Naive thymus-derived CD8-positive, alpha-beta T cell (primary cell): ENCODE measurements at places on chromosomes 11 and 22. TPM values are rescaled to one million over a fixed set of nuclear protein-coding genes. Genes with fewer than 3 reads are reported as not detected.
A peak's percentile ranks its signal among the peaks of the same experiment; 100 is the strongest.

Gene GAL3ST1
- total RNA-seq: 2.7 TPM

- H3K27ac ChIP-seq: no peak overlapping the region
- no peak for DNase-seq
- H3K27me3 ChIP-seq: no peaks in the 10 kb centered on the region
- no peak overlapping the region for H3K4me3 ChIP-seq
These were observed 6.9 kb downstream of the FTH1 start for GRCh38 chr11:61960532-61960931.

Gene SCUBE1
- not detected for total RNA-seq

GRCh38 chr11:11982975-11983374 lies 25.5 kb downstream of the DKK3 start:
- H3K27ac ChIP-seq: no peak overlapping the region
- H3K36me3 ChIP-seq: no peaks in the 10 kb centered on the region
- no peak overlapping the region for H3K4me3 ChIP-seq
- H3K4me1 ChIP-seq: peaks cover 4% of the 10 kb centered on the region
- no peak for DNase-seq

Gene RAB39A
- 0.18 TPM for total RNA-seq

Gene FOLH1
- total RNA-seq: not detected

Gene OR51B5
- not detected for total RNA-seq

Gene PLAAT4
- 97.8 TPM for total RNA-seq

GRCh38 chr22:44625981-44626687 lies 75.9 kb upstream of the PRR5 start:
- H3K4me1 ChIP-seq: peaks cover 6% of the 10 kb centered on the region
- peaks cover 2% of the 10 kb centered on the region for H3K36me3 ChIP-seq
- no peaks in the 10 kb centered on the region for H3K27me3 ChIP-seq

Gene UPK3A
- not detected for total RNA-seq

Gene ADAMTS15
- total RNA-seq: 0.05 TPM

DNA sequence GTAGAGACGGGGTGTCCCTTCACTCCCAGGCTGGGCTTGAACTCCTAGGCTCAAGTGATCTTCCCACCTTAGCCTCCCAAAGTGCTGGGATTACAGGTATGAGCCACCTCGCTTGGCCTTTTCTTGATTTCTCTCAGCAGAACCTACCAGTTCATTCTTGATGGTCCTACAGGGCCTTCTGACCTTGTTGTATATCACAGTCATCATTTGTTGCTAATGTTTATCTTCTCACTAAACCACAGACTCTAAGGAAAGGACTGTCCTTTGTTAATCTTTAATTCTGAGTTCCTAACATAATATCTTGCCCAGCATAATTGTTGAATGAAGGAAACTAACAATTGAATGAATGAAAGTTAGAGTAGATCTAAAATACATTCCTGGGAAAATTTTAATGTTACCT lies 22.0 kb upstream of the ZC3H12C start:
- H3K4me3 ChIP-seq: no peak overlapping the region
- DNase-seq: no peak
- no peak overlapping the region for H3K27ac ChIP-seq

Gene UCP3
- 6.8 TPM for total RNA-seq

DNA sequence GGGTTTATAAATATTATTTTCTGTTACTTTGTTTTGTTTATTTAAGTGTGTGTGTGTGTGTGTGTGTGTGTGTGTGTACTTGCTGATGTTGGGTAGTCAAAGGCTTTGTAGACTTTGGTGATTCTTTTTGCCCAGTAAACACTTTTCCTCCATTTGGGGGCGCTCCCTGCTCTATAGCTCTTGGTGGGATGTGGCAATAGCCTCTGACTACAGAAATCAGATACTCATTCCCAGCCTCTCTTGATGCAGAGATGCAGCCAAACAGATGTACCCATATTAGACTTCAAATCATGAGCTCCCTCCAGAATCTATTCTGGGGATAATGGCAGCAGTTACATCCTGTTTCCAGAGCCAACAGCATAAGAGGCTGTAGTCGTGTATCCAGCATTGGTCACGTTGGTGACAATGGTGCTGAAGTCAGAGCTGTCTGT lies 33.4 kb upstream of the APOL5 start:
- peaks cover 6% of the 10 kb centered on the region for H3K4me1 ChIP-seq
- H3K27ac ChIP-seq: no peak overlapping the region
- no peak for DNase-seq
- H3K36me3 ChIP-seq: no peaks in the 10 kb centered on the region
- H3K27me3 ChIP-seq: no peaks in the 10 kb centered on the region

DNA sequence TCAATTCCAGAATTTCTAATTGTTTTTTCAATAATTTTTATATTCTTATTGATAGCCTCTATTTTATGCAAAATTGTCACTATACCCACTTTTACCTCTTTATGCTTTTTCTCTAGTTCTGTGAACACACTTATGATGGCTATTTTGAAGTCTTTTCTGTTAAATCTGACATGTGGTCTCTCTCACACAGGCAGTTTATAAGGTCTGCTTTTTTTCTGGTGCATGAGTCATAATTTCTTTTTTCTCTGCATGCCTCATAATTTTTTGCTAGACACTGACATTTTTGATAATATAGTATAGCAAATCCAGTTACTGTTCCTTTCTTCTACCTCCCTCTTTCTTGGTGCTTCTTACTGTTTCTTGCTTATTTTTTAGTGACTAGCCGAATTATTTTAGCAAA lies 36.0 kb downstream of the ZBTB44 start:
- H3K4me3 ChIP-seq: no peak overlapping the region
- H3K27me3 ChIP-seq: no peaks in the 10 kb centered on the region

DNA sequence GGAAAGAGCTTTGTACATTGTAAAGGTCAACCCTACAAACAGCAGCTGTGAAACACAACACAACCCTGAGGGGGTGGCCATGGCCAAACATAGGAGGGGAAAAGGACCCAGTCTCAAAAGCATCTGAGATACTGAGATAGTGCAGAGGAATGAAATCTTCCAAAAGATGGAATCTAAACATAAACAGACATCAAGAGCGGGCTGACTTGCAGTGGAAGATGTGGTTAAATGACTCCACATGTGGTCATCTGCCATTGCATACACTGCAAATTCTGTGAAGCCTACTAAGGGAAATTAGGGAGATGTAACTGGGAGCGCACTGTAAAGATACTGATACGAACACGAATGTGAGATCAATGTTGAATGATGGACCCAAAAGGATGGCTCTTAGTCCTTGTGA lies 22.0 kb downstream of the BDNF start:
- peaks cover 6% of the 10 kb centered on the region for H3K36me3 ChIP-seq
- H3K27ac ChIP-seq: no peak overlapping the region
- H3K27me3 ChIP-seq: no peaks in the 10 kb centered on the region
- H3K4me3 ChIP-seq: no peak overlapping the region

GRCh38 chr11:10382518-10382917 lies 72.5 kb upstream of the AMPD3 start:
- H3K27me3 ChIP-seq: peaks cover 21% of the 10 kb centered on the region
- no peak overlapping the region for H3K4me3 ChIP-seq
- no peaks in the 10 kb centered on the region for H3K4me1 ChIP-seq
- H3K27ac ChIP-seq: no peak overlapping the region

Gene SELENOO
- 42.4 TPM for total RNA-seq

DNA sequence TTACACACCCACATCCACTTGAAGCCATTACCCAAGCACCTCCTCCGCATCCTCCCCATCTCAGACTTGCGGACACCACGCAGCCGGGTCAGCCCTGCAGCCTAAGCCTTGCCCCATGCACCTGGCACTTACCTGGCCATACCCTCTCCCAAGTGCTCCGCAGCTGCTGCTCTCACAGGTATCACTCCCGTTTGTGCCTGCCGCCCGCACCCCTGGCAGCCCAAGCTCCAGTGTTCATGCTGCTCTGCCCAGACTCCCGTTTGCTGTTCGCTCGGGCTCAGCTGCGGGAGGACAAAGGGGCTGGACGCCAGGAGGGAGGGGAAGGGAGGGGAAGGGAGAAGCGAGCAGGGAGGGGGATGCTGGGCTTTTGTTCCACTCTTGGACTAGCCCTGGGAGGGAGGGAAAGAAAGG lies at the start of gene KLHL35:
KLHL35 (minus strand) TSS at position 293 of the 411 bp plus-strand sequence. CDS start 2,574 bp downstream, outside the sequence.
- peaks cover 18% of the 10 kb centered on the region for H3K4me1 ChIP-seq
- H3K27me3 ChIP-seq: peaks cover 34% of the 10 kb centered on the region
- DNase-seq: no peak
- peaks cover 6% of the 10 kb centered on the region for H3K36me3 ChIP-seq

Gene CCDC34
- 4.7 TPM for total RNA-seq

DNA sequence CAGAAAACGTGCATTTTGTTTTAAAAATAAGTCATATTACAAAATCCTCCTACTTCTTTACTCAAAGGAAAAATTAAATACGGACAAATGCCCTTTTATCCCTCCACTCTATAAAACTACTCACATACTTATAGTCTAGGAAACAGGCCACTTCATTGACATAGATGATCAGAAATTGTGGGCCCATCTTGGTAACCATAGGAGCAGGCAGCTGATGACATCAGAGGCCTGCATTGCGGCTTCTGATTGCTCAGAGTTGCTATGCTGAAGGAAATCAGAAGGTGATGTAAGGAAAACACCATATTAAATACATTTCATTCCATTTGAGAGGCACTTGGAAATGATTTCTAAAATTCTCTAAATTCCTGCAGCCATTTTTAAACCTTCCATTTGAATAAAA lies 27.0 kb downstream of the FAM76B start:
- no peak overlapping the region for H3K27ac ChIP-seq
- H3K36me3 ChIP-seq: no peaks in the 10 kb centered on the region
- DNase-seq: no peak
- no peak overlapping the region for H3K4me3 ChIP-seq
- H3K4me1 ChIP-seq: no peaks in the 10 kb centered on the region

Gene MIAT
- total RNA-seq: 357 TPM

Gene GTSE1
- total RNA-seq: 0.68 TPM

DNA sequence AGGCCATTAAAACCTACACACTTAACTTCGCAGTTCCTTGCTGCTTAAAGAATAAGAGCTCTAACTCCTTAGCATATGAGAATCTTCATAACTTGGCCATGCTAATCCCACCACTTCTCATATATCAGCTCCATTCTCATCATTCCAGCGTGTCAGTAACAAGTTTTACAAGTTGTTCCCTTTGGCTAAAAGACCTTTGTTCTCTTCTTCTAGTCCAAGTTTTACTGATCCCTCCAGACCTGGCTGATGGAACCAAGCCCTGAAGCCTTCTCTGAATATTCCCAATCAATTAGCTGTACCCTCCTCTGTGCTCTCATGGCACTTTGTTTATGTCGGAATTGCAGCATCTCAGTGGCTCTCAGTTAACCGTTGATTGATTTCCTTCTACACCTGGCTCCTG lies 35.8 kb downstream of the GAB2 start:
- no peaks in the 10 kb centered on the region for H3K36me3 ChIP-seq
- no peaks in the 10 kb centered on the region for H3K4me1 ChIP-seq
- no peak overlapping the region for H3K4me3 ChIP-seq
- DNase-seq: no peak
- H3K27ac ChIP-seq: no peak overlapping the region
- H3K27me3 ChIP-seq: no peaks in the 10 kb centered on the region

GRCh38 chr11:33052231-33052630 lies 12.9 kb downstream of the TCP11L1 start:
- H3K27me3 ChIP-seq: no peaks in the 10 kb centered on the region
- no peak overlapping the region for H3K4me3 ChIP-seq
- no peak overlapping the region for H3K27ac ChIP-seq
- H3K4me1 ChIP-seq: no peaks in the 10 kb centered on the region

DNA sequence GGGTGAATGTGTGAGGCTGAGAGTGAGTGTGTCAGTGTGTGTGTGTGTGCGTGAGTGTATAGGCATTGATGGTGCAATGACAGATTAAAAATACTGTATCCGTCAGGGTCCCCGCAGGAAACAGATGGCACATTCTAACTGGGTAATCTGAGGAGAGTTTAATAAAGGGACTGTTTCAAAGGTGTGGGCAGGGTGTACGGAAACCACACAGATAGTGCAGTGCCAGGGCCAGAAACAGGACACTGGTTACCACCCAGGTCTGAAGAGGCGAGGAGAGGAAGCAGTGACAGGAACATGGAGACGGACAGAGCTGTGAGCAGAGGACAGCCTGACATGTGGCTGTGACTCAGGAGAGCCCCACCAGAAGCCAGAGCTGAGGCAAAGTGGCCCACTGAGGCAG lies 16.5 kb downstream of the P2RX3 start:
- no peak overlapping the region for H3K27ac ChIP-seq
- peaks cover 8% of the 10 kb centered on the region for H3K27me3 ChIP-seq
- H3K4me1 ChIP-seq: no peaks in the 10 kb centered on the region
- H3K4me3 ChIP-seq: no peak overlapping the region
- H3K36me3 ChIP-seq: peaks cover 5% of the 10 kb centered on the region
- no peak for DNase-seq

- no peaks in the 10 kb centered on the region for H3K36me3 ChIP-seq
- DNase-seq: no peak
- no peak overlapping the region for H3K27ac ChIP-seq
- H3K4me3 ChIP-seq: no peak overlapping the region
- no peaks in the 10 kb centered on the region for H3K4me1 ChIP-seq
These were observed 37.1 kb downstream of the RNF141 start for GRCh38 chr11:10503777-10504480.

DNA sequence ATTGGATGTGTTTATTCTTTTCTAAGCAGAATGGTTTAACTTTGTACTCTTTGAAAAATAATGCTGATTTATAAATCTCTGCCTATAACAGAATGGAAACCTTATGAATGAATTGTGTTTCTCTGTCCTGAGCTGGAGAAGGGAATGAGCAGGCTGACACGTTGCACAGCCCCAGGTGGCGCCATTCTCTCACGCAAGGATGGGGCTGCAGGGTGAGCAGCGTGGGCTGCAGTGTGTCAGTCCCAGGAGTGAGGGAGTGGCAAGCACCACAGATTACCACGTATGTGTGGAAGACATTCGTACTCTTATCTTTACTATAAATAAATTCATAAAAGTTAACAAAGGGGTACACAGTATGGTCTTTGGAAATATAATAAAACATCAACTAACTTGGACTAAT lies 33.4 kb downstream of the FDX1 start:
- H3K4me1 ChIP-seq: no peaks in the 10 kb centered on the region
- DNase-seq: peak; percentile 31
- no peak overlapping the region for H3K27ac ChIP-seq
- H3K4me3 ChIP-seq: no peak overlapping the region

GRCh38 chr11:16252373-16252772 lies 104.0 kb downstream of the SOX6 start:
- no peak overlapping the region for H3K27ac ChIP-seq
- H3K36me3 ChIP-seq: no peaks in the 10 kb centered on the region
- H3K27me3 ChIP-seq: no peaks in the 10 kb centered on the region
- no peak overlapping the region for H3K4me3 ChIP-seq
- DNase-seq: no peak
- no peaks in the 10 kb centered on the region for H3K4me1 ChIP-seq

DNA sequence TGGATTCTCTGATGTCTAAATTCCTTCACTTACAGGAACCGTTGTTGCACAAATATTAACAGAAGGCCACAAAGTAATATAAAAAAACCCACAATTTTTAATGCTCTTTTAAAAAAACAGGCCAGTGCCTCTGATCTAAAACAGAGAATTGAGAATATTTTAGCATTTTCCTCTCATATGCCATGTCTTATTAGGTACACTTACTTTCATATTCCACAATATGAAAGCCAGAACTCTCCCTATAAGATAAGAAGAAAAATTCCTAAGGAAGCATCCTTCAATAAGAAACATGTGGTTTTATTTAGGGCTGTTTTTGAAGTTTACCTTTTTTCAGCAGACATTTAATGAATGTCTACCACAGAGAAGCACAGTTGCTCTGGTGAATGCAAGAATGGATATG lies 214.5 kb downstream of the FAT3 start:
- H3K36me3 ChIP-seq: no peaks in the 10 kb centered on the region
- H3K4me3 ChIP-seq: no peak overlapping the region
- no peak for DNase-seq
- H3K27ac ChIP-seq: no peak overlapping the region
- H3K27me3 ChIP-seq: no peaks in the 10 kb centered on the region

- H3K4me3 ChIP-seq: no peak overlapping the region
- no peaks in the 10 kb centered on the region for H3K4me1 ChIP-seq
- no peak overlapping the region for H3K27ac ChIP-seq
- H3K27me3 ChIP-seq: peaks cover 11% of the 10 kb centered on the region
- DNase-seq: no peak
- no peaks in the 10 kb centered on the region for H3K36me3 ChIP-seq
These were observed 563.0 kb downstream of the SOX6 start for GRCh38 chr11:15793043-15793996.

Gene MAPK8IP2
- 0.62 TPM for total RNA-seq
